Anterior cingulate cortex (tissue), 58 donors: ENCODE measurements at places on chromosomes 3 and 15.

GRCh38 chr3:123640740-123641462 is 56.0 kb upstream of the HACD2 start:
- DNase-seq = no peak

DNA sequence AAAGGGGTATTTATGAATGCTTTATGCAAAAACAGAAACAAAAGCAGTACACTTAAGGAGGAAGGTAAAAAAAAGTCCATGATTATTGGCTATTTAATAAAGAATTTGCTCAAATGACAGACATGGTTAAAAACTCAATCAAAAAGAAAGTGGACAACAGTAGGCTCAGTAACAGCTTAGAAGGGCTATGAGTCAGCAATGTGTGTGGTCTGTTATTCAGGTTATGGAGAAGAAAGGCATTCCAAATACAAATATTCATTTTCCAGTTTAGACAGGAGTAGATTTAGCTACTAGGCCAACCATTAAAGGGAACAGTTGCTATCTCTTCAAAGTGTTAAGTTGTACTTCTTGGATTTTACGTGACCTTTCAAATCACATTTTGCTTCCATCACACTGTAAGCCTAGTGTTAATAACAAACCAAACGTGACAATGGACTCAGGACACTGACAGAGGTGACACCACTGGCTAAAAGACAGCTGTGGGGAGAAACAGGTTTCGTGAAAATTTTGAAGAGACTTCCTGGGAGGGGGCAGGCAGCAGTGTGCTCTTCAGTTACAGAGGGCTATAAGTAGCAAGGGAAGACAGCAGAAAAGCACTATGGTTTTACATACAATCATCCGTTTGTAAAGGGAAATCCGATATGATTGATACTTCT is 41.7 kb upstream of the MYO5C start:
- no peak for DNase-seq

GRCh38 chr15:74795966-74796625 is 14.2 kb downstream of the CSK start:
- no peak for DNase-seq

- no peak for DNase-seq
Observed at GRCh38 chr3:175346573-175347356, 487.6 kb downstream of the NAALADL2 start.

GRCh38 chr3:60514085-60514649 is 737.1 kb downstream of the FHIT start:
- DNase-seq = no peak

DNA sequence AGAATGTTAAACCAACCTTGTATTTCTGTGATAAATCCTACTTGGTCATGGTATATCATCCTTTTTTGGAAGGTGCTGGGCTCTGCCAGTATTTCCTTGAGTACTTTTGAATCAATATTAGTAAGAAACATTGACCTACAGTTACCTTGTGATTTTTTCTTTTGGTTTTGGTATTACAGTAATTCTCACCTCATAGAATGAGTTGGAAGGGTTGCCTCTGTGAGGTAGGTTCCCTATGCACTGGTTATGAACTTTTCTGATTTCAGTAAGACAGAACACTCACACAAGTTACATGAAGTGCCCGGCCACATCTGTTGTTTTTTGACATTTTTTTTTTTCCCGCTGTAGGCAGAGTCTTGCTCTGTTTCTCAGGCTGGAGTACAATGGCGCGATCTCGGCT is 20.0 kb downstream of the PCCB start:
- DNase-seq = no peak

DNA sequence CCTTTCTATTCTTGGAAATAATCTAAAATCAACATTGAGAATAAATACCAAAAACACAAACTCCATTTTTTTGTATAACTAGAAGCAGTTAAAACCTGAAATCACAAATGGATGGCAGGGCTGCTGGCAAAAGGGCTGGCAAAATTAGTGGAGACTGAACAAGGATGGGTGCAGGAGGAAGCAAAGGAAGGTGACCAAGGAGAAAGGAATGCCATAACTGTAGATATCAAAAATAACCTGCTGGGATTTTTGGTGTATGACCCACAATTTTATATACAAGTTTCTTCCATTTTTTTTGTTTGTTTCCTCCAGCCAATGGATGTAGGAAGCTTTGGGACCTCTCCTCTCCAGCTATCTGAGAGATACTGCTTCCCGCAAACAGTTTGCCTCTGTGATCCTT is 12.7 kb downstream of the CFAP44 start:
- no peak for DNase-seq

- DNase-seq = no peak
Observed at GRCh38 chr3:196514913-196515621, at the start of gene SMCO1. Gene SMCO1 (minus strand): TSS chr3:196515346. CDS start chr3:196515209, 137 bp downstream.

DNA sequence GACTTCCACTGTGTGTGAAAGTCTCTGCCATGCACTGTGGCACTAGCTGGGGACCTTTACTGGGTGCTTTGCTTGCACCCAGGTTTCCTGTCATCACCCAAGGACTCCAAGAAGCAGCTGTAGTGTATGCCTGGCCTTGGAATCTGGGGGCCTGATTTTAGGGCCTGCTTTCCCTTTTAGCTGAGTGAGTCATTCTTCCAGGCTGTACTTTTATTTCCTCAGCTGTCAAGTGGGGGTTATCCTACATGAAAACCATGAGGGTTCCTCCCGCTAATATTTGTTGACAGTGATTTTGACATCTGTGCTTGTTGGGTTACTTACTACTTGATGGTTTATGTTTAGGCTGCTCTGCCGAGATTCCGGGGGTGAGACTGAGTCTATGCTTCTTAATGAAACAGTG is 18.5 kb downstream of the GORASP1 start:
- no peak for DNase-seq

GRCh38 chr15:66746231-66746605 is 44.2 kb downstream of the SMAD6 start:
- no peak for DNase-seq

DNA sequence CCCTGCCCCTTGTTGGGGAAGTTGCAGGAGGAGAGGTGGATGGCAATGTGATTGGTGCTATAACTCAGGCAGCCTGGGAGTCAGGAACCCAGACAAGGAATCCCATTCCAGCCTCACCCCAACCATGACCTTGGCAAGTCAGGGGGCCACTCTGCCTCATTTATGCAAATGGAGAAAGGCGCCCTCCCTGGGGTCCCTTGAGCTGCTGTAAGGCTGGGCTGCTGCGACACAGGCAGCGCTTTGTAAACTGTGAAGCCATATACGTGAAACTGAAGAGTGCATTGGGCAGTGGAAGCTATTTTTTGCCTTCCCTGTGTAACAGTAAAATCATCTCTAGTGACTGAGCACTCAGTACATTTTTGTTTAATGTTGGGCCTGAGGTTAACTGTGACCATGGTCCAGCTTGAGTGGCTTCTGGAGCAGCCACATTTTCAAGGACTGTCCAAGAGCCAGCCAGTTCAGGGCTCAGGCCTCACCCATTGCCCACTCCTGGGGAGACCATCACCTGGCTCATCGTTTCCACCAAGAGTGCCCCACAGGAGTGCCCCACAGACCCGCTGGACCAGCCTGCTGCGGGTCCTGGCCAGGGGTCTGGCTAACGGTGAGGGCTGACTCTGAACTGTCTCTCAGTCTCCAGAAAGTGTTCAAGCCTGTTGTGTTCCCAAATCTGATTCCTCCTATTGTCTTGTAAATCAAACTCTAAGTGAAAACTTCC is 27.9 kb downstream of the KIF7 start:
- no peak for DNase-seq

- no peak for DNase-seq
Observed at GRCh38 chr3:150235799-150236198, 172.3 kb upstream of the TSC22D2 start.

GRCh38 chr3:72426618-72427397 is 421.4 kb downstream of the SHQ1 start:
- DNase-seq = no peak

DNA sequence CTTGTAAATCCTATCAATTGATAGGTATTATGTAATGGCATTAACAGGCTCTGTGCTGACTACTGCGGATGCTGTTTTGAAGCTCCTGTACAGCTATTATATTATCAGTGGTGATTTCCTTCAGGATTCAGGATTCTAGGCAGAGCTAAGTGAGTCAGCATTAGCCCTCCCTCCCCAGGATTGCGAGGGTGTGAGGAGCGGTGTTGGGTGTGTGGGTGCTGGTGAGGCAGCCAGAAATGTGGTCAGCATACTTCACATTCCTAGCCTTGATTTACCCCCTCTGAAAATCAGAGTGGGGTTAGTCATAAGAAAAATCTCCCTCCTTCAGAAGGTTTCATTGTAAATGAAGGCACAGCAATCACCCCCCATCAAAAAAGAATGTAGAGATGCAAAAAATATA is 72.5 kb downstream of the SNTN start:
- DNase-seq = no peak
